ENCODE measurements at places on chromosomes 4 and X.

DNA sequence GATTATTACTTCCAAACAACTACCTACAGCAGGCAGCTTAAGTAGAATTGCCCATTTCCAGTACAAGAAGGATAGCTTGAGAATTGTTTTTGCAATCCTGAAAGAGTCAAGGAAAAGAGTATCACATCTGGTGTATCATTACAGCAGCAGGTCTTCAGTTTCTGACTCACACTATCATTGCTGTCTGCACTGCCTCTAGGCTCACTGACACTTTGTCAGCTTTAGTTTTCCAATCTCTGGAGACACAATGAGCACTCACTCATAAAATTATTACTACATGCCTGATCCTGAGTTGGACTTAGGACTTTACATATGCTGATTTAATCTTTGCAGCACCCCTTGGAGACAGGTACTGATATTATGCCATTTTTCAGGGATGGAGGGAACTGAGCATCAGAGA is 244.6 kb upstream of the BOD1L1 start:
- no peak for DNase-seq

DNA sequence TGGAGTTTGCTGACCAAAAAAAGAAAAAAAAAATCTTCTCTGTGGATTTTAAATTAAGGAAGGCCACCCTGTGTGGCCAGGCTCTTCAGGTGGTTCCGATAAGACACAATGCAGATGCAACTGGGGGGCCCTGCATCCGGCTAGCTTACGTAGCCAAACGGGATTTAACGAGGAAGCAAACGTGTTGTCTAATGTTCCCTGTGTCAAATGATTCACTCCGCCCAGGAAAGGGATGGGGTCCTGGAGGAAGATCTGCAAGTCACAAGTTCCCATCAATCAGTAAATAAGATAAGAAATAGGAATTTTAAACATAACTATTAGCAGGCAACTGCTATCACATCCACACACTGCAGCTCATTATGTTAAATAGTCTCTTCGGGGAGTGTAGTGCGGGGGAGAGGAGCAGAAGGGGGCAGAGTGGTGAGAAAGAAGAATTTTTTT is 216.4 kb upstream of the GYPA start:
- no peak for DNase-seq

DNA sequence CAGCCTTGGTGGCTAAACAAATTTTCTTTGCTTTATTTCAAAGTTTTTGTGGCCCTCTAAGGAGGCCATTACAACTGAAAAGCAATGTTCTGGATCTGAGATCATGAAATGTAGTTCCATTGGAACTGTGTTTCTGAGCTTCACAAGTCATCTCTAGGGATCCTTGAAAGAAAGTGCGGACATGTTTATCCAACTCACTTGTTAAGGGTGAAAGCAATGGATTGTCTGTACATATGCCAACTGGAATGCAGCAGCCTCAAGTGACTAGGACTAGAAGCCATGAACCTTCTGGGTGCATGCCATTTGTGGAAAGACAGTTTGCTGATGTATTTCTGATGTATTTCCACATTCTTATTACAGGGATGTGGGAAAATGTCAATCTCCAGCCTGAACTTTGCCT is 36.7 kb upstream of the KLHL13 start:
- DNase-seq, result no peak

GRCh38 chrX:68365341-68365740 is 68.0 kb downstream of the OPHN1 start:
- DNase-seq, result no peak

All from stimulated activated effector memory CD8-positive, alpha-beta T cell treated with anti-CD3 and anti-CD28 coated beads, Interleukin-12 subunit alpha, Interleukin-12 subunit beta, amount 100 ng/mL, for 72 hours (primary cell).